ENCODE measurements at places on chromosomes 4 and X. TPM values are rescaled to one million over a fixed set of nuclear protein-coding genes. Genes with fewer than 3 reads are reported as not detected.

ACE2 gene
- 16.5 TPM for polyA plus RNA-seq

SLC26A1 gene
- polyA plus RNA-seq, result 9.0 TPM

FGG gene
- polyA plus RNA-seq, result 1,415 TPM

ARMCX4 gene
- polyA plus RNA-seq, result 5.2 TPM

RPL9 gene
- 475 TPM for polyA plus RNA-seq

DNA sequence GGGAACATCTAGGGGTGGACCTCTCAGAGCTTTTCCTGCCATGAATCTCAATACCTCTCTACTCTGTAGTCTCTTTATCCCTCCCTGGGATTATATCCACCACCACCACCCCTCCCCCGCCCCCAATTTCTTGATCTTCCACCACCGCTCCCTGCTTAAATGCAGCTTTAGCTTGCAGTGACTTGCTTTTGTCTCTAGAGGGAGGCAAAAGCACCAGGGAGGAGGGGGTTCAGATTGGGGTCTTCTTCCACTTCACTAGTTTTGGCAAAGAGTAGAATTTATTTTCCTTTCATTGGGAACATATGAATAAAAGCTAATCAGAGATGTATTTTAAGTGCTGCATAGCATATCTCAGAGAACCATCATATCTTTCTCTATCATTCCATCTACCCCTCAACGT is 5.5 kb downstream of the ARHGAP36 start:
- H3K27ac ChIP-seq, result no peak overlapping the region
- DNase-seq, result no peak
- no peaks in the 10 kb centered on the region for H3K36me3 ChIP-seq
- H3K27me3 ChIP-seq, result peaks cover 32% of the 10 kb centered on the region
- no peaks in the 10 kb centered on the region for H3K4me1 ChIP-seq

DNA sequence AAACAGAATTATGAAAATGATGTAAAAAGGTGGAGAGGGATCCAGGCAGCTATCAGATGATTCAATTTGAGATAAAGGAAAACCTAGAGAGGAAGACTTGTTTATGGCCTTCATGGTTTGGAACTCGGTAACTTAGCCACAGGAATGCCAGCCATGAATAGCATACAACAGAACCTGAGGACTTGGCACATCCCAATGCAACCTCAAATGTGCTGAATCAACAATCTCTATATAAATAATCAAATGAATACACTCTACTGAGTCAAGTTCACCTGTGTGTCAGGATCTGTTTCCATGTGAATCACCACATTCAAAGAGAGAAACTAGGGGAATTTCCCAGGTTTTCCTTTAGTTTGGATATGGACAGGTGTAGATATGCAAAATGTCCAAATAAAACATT is 86.9 kb downstream of the MBNL3 start:
- H3K27me3 ChIP-seq, result no peaks in the 10 kb centered on the region
- no peak overlapping the region for H3K27ac ChIP-seq
- no peaks in the 10 kb centered on the region for H3K4me1 ChIP-seq
- no peak overlapping the region for H3K4me3 ChIP-seq
- H3K36me3 ChIP-seq, result no peaks in the 10 kb centered on the region

GRCh38 chrX:124501586-124501985 is 155.2 kb downstream of the SH2D1A start:
- no peak for DNase-seq
- H3K27ac ChIP-seq, result no peak overlapping the region
- no peak overlapping the region for H3K4me3 ChIP-seq
- H3K27me3 ChIP-seq, result no peaks in the 10 kb centered on the region
- no peaks in the 10 kb centered on the region for H3K36me3 ChIP-seq
- no peaks in the 10 kb centered on the region for H3K4me1 ChIP-seq

GRCh38 chrX:13627306-13627705 is 25.6 kb upstream of the TCEANC start:
- H3K27me3 ChIP-seq, result no peaks in the 10 kb centered on the region
- H3K27ac ChIP-seq, result no peak overlapping the region
- no peaks in the 10 kb centered on the region for H3K36me3 ChIP-seq
- no peak for DNase-seq
- no peak overlapping the region for H3K4me3 ChIP-seq

GRCh38 chrX:138067415-138067814 is 501.5 kb downstream of the ZIC3 start:
- H3K4me1 ChIP-seq, result no peaks in the 10 kb centered on the region
- H3K27ac ChIP-seq, result no peak overlapping the region
- H3K4me3 ChIP-seq, result no peak overlapping the region

DNA sequence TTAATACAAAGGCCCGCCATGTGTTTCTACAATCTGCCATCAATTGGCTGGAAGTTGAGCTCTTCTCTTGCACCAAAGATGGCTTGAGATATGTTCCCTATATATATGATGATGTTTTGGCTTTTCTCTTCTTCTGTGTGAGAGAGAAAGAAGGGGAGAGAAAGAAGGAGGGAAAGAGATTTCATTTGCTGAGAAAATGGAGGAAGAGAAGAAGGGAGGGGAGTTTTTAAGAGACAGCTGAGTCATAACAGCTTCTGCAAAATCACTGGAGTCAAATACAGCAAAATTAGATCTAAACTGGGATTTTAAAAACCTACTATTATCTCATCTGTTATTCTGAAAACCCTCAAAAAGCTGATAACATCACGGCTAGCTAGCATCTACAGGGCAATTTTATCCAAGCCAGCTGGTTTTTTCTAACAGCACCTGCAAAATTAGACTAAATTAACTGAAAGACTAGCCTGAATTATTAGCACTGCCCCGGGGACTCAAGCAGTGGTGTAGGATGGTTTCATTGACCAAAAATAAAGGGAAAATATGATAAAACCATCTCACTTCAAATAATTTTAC is 647.6 kb upstream of the ACTRT1 start:
- no peak overlapping the region for H3K27ac ChIP-seq
- no peak overlapping the region for H3K4me3 ChIP-seq
- no peaks in the 10 kb centered on the region for H3K4me1 ChIP-seq
- H3K27me3 ChIP-seq, result no peaks in the 10 kb centered on the region
- no peak for DNase-seq

DNA sequence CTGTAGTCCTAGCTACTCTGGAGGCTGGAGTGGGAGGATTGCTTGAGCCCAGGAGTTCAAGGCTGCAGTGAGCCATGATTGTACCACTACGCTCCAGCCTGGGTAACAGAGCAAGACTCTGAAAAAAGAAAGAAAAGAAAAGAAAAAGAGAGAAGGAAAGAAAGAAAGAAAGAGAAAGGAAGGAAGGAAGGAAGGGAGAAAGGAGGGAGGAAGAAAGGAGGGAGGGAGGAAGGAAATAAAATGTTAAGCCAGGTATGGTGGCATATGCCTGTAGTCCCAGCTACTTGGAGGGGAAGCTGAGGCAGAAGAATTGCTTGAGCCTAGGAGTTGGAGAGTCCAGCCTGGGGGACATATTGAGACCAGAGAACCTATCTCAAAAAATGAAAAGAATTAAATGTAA is 12.0 kb downstream of the STAP1 start:
- H3K36me3 ChIP-seq, result peaks cover 2% of the 10 kb centered on the region
- H3K27me3 ChIP-seq, result no peaks in the 10 kb centered on the region
- DNase-seq, result no peak
- H3K27ac ChIP-seq, result no peak overlapping the region

- no peak overlapping the region for H3K27ac ChIP-seq
- no peak for DNase-seq
- H3K4me3 ChIP-seq, result no peak overlapping the region
- no peaks in the 10 kb centered on the region for H3K27me3 ChIP-seq
- H3K36me3 ChIP-seq, result no peaks in the 10 kb centered on the region
Measured at GRCh38 chrX:48960291-48960690, 2.9 kb upstream of the OTUD5 start.

GRCh38 chr4:167143018-167143417 is 91.3 kb downstream of the SPOCK3 start:
- no peaks in the 10 kb centered on the region for H3K27me3 ChIP-seq
- no peak overlapping the region for H3K27ac ChIP-seq
- H3K4me1 ChIP-seq, result no peaks in the 10 kb centered on the region
- no peak for DNase-seq
- no peaks in the 10 kb centered on the region for H3K36me3 ChIP-seq
- no peak overlapping the region for H3K4me3 ChIP-seq

GRCh38 chrX:69968950-69969349 is 80.8 kb downstream of the AWAT2 start:
- H3K36me3 ChIP-seq, result no peaks in the 10 kb centered on the region
- H3K4me3 ChIP-seq, result no peak overlapping the region
- no peak overlapping the region for H3K27ac ChIP-seq
- H3K27me3 ChIP-seq, result no peaks in the 10 kb centered on the region
- no peaks in the 10 kb centered on the region for H3K4me1 ChIP-seq

GRCh38 chrX:8413279-8413678 is 51.4 kb upstream of the VCX3B start:
- H3K27me3 ChIP-seq, result no peaks in the 10 kb centered on the region
- no peak overlapping the region for H3K4me3 ChIP-seq
- H3K27ac ChIP-seq, result no peak overlapping the region
- DNase-seq, result no peak
- no peaks in the 10 kb centered on the region for H3K36me3 ChIP-seq

DNA sequence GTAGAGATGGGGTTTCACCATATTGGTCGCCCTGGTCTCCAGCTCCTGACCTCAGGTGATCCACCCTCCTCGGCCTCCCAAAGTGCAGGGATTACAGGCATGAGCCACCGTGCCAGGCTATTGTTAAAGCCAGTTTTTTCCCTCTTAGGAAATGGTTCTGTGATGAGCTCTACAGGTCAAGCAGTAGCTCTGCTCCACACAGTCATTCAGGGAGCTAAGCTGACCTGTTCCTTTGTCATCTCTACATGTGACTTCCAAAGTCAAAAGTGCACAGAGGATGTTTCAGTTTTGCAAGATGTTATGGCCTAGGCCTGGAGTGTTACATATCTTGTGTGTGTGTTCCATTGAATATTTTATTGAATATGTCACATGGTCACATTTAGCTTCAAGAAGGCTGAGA is 11.4 kb downstream of the MCUB start:
- no peak overlapping the region for H3K4me3 ChIP-seq
- H3K36me3 ChIP-seq, result no peaks in the 10 kb centered on the region
- H3K4me1 ChIP-seq, result no peaks in the 10 kb centered on the region
- no peak for DNase-seq
- H3K27ac ChIP-seq, result no peak overlapping the region
- no peaks in the 10 kb centered on the region for H3K27me3 ChIP-seq

- H3K4me1 ChIP-seq, result peaks cover 3% of the 10 kb centered on the region
- H3K4me3 ChIP-seq, result no peak overlapping the region
- peaks cover 10% of the 10 kb centered on the region for H3K27me3 ChIP-seq
Measured at GRCh38 chrX:24372021-24372763, 11.8 kb downstream of the SUPT20HL1 start.

- H3K4me3 ChIP-seq, result no peak overlapping the region
- no peaks in the 10 kb centered on the region for H3K36me3 ChIP-seq
- H3K27me3 ChIP-seq, result no peaks in the 10 kb centered on the region
- no peak overlapping the region for H3K27ac ChIP-seq
- no peaks in the 10 kb centered on the region for H3K4me1 ChIP-seq
Measured at GRCh38 chr4:113701169-113701568, 60.4 kb downstream of the CAMK2D start.

DNA sequence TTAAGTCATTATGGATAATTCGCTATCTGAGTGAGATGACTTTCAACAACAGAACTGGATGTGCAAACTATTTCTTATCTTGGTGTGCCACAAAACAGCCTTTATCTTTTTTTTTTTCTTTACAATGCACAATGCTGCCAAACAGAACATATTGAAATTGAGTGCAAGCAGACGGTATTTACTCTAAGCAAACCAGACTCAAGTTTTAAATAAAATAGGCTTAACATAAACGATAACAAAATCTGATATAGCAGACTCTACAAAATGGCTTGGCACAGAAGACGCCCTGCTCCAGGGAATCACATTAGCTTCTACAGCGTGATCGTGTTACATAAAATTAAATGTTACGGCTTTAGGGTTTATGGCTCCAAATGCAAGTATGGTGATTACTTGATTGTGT is 9.6 kb upstream of the STK32B start:
- no peaks in the 10 kb centered on the region for H3K27me3 ChIP-seq
- no peak for DNase-seq
- H3K4me3 ChIP-seq, result no peak overlapping the region
- peak overlapping the region; percentile 87 for H3K27ac ChIP-seq

DNA sequence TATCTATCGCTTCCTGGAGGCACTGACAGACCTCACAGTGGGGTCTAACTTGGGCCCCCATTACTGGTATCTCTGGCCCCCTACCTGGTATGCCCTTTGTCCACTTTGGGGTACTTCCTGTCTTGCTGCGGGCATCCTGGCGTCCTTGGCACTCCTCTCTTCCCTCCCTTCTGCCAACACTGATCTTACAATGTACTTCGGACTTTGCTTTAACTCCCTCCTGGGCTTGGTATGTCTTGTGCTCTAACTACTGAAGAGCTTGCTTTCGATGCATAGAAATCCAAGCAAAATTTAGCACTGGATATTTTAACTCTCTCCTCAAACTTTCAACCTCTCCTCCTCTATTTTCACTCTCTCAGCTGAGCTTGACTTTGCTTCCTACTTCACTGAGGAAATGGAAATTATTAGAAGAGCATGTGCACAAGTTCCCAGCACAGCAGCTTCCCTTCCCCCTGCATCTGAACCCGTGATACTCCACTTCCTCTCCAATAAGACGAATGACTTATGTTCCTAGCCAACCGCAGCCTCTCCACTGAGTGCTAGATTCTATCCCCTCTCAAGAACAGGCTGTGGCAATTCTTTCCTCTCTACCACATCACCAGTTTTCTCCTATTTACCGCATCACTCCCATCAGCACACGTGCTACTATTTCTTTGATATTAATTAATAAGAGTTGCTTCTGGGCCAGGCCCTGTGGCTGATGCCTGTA is 52.9 kb downstream of the SUPT20HL2 start:
- peaks cover 8% of the 10 kb centered on the region for H3K4me1 ChIP-seq
- no peak overlapping the region for H3K4me3 ChIP-seq
- DNase-seq, result peak; percentile 38

DNA sequence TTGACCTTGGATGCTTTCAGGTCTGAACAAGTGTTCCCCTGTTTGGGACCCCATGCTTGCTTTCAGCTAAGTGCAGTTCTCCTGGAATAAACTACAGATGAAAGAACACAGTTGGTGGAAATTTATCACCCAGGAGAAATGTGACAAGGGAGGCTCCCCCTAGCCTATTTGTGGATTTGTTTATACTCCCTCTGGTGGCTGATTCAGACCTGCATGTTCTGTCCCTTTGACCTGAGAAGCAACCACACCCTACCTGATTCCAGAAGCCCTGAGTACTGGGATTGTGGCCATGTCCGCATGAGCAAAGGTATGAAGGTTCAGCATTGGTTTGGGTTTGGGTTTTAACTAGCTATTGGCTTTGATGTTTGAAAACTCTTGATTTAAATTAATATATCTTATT is 440.9 kb downstream of the MID1IP1 start:
- H3K4me1 ChIP-seq, result peaks cover 9% of the 10 kb centered on the region
- DNase-seq, result peak; percentile 68
- no peak overlapping the region for H3K4me3 ChIP-seq
- H3K27ac ChIP-seq, result no peak overlapping the region
- H3K27me3 ChIP-seq, result no peaks in the 10 kb centered on the region

- no peaks in the 10 kb centered on the region for H3K36me3 ChIP-seq
- no peak overlapping the region for H3K27ac ChIP-seq
- no peak overlapping the region for H3K4me3 ChIP-seq
- no peaks in the 10 kb centered on the region for H3K27me3 ChIP-seq
- no peak for DNase-seq
Measured at GRCh38 chrX:65045001-65045400, 68.8 kb upstream of the ZC4H2 start.

GRCh38 chrX:52425775-52426174 is 57.0 kb downstream of the XAGE2 start:
- no peak overlapping the region for H3K4me3 ChIP-seq
- DNase-seq, result no peak
- H3K36me3 ChIP-seq, result no peaks in the 10 kb centered on the region
- H3K27ac ChIP-seq, result no peak overlapping the region
- H3K4me1 ChIP-seq, result no peaks in the 10 kb centered on the region
- H3K27me3 ChIP-seq, result no peaks in the 10 kb centered on the region
